ENCODE measurements at places on chromosomes 12 and 14.

GRCh38 chr14:104935955-104936354, 11.3 kb downstream of the PLD4 start:
- DNase-seq: no peak

DNA sequence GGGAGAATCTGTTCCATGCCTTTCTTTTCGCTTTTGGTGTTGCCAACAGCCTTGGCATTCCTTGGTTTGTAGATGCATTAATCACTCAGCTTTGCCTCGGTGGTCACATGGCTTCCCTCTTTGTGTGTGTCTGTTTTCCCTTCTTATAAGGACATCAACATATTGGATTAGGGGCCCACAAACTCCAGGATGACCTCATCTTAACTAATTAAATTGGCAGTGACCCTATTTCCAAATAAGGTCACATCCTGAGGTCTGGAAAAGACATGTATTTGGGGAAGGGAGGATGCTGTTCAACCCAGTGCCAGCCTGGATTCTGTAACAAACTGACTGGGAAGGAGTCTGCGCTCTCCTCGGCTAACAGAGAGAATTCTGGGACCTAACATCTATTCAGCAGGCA, 365.7 kb upstream of the FKBP4 start:
- DNase-seq: no peak

DNA sequence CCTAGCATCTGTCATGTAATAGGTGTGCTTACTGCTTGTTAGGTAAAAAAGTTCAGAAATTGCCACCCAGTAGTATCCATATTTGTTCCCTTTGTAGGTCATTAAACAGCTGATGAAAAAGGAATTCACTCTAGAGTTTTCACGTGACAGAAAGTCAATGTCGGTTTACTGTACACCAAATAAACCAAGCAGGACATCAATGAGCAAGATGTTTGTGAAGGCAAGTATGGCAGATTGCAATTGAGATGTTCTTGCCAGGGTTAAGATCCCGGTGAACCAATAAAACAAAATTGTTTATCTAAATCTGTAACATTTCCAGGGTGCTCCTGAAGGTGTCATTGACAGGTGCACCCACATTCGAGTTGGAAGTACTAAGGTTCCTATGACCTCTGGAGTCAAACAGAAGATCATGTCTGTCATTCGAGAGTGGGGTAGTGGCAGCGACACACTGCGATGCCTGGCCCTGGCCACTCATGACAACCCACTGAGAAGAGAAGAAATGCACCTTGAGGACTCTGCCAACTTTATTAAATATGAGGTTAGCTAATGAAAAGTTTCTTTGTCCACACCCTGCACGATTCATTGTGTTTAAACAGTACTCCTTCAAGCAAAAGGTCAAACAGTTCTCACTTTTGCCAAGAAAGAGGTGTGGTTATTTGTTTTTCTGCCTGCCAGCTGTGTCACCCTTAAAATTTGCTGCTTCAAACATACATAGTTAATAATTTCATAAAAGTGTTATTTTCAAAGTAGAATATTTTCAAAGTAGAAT, 58.3 kb downstream of the ATP2A2 start:
- DNase-seq: no peak

GRCh38 chr12:9694241-9694640, 24.7 kb downstream of the CLEC2D start:
- DNase-seq: no peak

GRCh38 chr12:117046011-117046369, 53.2 kb downstream of the TESC start:
- DNase-seq: no peak

DNA sequence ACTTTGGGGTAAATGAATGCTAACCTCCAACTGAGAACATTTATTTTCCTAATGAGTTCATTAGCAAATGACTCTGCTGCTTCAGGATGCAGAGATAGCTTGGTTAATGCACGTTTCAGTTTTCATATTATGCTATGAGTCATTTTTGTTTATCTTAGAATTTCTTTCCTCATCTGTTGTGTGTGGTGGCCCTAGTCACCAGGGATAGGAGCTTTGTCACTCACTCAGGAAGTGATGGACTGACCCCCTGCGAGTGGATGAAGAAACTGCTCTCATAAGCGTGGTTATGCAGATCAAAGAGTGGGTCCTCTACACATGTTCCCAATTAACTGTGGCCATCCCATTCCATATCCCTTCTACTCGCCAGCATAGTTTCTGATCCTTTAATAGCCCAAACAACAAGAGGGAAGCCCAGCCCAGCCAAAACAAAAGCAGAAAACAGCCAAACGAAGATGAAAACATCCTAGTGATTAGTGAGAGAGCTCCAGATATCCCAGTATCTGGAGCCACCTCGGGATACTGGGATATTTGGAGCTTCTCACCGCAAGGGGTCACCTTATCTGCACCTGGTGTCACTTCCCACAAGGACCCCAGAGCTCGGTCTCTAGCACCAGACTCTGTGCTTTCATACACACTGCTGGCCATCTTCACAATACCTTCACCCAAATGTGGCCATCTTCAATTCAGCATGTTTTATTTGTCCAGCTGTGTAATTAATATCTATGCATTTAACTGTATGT, 8.6 kb downstream of the TC2N start:
- DNase-seq: no peak

DNA sequence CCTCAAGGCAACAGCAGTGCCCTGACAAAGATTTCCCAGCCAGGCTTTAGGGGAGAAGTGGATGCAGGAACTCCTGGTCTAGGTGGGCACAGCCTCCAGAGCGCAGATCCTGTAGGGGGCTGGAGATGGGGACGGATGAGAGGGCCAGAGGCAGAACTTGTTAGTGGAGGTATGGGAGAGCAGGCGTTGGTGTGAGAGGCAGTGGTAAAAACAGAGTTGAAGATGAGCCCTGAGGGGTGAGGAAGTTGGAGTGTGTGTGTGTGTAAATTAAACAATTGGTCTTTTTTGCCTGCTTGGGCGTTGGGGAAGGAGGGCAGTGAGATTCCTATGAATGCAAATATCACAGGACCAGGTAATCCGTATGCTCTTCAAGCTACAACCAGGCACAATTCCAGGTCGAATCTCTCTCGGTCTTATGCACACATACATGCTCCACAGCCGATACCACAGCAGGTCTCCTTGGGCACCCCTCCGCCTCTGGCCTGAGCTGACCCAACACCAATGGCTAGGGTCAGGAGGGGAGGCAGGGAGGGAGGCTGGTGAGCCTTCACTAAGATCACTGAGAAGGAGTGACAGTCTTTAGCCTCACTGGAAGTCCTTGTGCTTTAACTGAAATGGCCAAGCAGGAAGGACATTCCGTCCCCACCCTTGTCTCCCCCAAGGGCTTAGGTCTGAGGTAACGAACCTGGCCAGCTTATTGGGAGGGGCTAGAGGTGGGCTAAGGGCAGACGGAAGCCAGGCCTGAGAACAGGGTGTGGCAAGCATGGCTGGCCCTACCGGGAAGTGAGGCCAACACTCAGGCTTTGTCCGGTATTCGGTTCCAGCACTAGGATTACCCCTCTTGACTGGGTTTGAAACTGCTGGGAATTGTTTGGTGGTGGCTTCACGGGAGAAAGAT, 1.5 kb upstream of the KRT7 start:
- no peak for DNase-seq

DNA sequence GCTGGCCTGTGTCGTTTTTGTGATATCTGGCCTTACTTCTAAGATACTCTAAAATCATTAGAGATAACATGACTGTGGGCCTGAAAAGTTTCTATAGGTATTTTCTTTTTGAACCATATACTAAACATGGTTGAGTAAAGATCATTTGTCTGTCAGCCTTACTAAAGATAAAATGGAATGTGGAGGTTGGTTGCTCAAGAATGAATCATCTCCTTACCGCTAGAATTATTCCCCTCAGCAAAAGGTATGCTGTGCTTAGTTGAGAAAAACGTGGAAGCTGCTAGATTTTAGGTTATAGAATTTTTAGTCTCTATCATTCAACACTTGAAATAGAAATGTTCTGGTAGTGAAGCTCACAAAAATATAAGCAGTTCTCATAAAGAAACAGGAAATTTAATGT, 407.3 kb downstream of the AEBP2 start:
- no peak for DNase-seq

DNA sequence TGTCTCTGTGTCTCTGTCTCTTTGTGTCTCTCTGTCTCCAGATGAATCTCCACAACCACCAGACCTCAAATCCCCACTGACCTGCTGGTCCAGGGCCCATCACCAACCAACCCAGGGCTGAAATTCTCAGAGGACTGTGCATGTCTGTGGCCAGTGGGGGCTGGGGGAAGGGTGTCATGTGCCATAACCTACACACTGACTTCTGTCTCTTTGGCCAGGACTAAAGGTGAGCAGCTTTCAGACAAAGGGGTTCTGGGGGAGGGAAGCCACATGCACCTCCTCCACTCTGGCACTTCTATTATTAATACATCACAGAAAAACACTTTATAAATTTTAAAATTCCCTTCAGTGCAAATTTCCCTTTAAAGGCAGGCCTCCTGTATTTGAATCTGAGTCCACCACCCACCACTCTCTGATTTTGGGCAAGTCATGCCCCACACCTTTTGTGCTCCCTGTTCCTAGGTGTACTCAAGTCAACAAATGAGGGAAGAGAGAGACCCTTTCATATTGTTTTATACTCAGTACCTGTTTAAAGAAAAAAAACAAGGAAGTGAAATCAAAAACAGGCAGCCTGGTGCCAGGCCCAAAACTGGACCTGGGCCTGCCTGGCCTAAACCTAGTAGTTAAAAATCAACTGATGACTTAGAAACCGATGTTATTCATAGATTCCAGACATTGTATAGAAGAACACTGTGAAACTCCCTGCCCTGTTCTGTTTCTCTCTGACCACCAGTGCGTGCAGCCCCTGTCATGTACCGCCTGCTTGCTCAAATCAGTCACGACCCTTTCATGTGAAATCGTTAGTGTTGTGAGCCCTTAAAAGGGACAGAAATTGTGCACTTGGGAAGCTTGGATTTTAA, 80.2 kb downstream of the TUNAR start:
- no peak for DNase-seq

GRCh38 chr12:81517296-81517695, 241.9 kb downstream of the PPFIA2 start:
- DNase-seq: no peak

- no peak for DNase-seq
Measured at GRCh38 chr12:120358412-120359100, 10.4 kb downstream of the MSI1 start.

DNA sequence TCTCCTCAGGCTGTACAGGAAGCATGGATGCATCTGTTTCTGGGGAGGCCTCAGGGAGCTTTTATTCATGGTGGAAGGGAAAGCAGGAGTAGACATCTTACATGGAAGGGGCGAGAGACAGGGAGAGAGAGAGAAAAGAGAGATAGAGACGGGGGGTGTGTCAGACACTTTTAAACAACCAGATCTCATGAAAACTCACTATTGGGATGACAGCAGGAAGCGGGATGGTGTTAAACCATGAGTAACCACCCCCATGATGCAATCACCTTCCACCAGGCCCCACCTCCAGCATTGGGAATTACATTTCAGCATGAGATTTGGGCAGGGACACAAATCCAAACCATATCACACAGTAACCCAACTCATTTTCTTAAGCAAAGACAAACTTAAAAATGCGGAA, 110.0 kb upstream of the EEA1 start:
- no peak for DNase-seq

- no peak for DNase-seq
Measured at GRCh38 chr14:48786498-48786897, 799.7 kb downstream of the RPS29 start.

GRCh38 chr12:8849876-8850275, 27.5 kb downstream of the A2ML1 start:
- DNase-seq: no peak

DNA sequence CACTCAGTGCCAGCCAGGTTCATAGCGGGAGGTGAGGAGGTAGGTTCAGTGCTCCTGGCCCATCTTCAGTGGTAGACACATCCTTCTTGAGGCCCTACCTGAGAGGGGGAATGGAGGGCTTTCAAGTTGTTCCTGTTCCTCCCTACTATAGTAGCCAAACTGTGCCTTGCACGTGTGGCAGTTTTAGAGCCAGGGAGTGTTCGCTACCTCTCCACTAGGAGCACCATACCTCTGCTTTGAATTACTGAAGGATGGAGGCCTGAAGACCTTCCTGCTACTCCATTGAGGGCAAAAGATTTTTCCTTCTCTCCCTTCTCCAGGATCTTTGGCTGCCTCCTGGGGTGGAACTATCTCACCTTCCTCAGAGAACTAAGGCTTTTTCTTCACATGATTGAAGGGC, 5.9 kb upstream of the ALG10 start:
- no peak for DNase-seq

DNA sequence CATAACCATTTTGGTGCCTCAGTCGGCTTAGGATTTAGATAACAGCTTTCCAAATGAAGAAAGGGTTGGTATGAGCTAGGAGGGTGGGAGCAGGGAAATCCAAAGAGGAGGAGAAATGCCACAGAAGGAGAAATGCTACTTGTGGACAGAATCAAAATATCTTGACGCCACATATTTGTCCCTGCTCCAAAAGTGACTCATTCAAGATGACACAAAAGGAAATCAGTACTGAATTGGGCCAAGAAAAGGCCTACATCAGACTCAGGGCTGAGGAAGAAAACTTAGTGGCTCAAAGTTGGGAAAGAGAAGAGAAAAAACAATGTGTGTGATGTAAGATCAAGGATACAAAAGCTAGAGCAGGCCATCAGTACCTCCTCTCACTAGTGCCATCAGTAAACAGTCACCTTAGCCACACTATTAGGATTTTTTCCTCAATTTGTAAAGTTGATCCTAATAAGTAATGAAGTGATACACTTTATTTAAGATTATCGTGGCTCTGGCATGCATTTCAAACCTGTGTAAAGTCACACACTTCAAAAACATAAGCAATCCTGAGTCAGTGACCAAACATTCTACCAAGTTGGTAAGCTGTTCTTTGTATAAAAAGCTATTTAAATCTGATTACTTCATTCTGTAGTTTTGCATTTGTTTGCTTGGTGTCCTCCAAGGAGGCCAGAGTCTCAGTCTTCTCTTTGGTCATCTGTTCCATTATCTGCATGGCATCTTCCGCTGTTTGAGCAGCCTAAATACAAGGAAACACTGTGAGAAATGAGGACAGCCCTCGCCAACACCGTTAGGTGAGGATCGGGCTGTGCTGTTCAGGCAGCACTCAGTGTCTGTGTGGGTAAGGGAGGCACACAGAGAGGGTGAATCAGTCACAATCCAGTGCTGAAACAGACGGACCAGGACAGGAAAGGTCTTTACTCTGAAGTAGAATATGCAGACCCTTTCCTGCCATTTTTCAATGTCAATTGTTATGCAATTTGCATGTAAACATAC, 52.6 kb upstream of the VPS33A start:
- DNase-seq: no peak

DNA sequence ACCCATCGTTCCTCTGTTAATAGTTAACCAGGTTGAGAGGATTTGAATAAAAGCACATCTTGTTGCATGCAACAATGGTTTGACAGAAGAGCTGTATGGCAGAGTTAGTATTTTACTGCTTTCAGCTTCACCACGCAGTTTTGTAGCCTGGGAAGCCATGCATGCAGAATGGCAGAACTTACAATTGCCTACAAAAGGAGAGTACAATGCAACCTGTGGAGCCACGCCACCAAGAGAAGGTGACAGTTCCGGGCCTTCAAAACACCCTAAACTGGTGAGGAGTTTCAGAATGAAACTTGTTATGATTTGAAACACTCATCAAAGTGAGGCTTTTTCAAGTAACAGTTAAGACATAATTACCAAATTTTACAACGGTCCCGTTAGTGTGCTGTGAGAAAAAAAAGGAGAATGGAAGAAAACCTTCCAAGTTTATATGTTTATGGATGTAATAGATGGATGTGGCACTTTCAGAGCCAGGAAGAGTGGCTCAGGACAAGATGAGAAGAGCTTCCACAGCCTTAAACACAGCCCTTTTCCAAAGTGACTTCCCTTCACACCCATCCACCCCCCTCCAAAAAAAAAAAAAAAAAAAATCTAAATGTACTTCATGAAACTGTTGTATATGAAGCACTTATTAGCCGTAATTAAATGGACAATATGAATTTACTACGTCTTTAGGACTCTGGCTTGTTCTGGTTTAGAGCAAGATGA, 158.7 kb downstream of the EGLN3 start:
- DNase-seq: no peak

Measured in NCI-H2081 treated with DMSO at 0.1 percent for 48 hours (cell line).